ENCODE measurements at places on chromosomes 12 and 14.

GRCh38 chr14:61518403-61518802 is 176.9 kb upstream of the HIF1A start:
- no peak for DNase-seq

DNA sequence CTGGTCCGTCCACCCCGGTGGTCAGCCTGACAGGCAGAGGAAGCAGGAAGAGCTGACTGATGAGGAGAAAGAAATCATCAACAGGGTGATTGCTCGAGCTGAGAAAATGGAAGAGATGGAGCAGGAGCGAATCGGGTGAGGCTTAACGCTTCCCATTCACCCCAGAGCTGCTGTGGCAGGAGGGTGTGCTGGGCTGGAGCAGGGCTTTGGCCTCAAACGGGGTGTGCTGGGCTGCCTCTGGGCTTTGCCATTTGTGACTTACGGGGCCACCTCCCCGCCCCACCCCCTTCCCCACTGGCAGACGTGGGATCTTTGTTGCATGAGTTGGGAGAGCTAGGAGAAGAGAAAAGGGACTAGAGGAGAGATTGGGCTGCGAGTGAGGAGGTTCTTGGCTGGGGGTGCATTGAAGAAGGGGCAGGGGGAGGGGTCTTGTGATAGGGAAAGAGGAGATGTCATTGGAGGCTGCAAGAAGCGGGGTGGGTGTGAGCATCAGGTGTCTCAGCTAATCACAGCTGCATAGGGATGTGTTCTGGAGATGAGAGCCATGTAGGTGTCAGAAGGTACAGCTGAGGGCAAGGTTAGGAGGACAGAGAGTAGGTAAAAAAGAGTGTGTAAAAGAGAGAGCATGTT is 56.3 kb downstream of the RPH3A start:
- no peak for DNase-seq

- no peak for DNase-seq
Measured at GRCh38 chr12:69719336-69720316, 19.0 kb upstream of the RAB3IP start.

DNA sequence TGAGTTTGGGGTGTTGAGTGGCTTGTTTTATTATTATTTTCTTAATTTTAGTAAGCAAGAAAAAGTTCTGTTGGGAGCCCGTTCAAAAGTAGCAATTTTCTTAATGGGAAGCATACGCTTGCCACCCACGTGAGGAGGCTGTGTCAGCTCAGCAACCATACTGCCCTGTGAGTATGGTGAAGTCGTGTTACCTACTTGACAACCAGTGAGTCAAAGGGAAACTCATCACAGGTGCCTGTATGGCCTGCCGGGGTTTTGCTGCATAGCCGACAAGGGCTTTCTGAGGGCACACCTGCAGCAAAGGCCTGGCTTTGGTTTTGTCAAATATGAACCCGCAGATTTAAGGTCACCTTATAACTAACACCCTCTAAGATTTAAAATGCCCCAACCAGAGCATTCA is 31.1 kb downstream of the PITPNM2 start:
- DNase-seq = peak; percentile 80

DNA sequence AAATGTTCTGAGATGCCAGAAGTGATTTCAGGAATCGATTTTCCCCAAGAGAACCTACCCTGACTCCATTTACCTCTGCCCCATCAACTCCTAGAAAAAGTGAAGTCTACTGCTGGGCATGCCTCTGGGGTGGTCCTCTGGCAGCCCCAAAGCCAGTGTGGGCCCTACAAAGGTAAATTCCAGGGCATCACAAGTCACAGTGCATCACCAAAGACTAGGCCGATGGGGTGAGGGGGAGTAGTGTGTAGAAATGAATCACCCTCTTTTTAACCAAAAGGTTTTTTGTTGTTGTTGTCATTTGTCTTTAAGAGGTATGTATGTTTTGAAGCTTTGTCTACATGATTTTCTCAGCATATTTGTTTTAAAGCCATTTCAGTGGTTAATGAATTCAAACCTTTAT is 46.4 kb upstream of the RTRAF start:
- no peak for DNase-seq
